Activated T-helper 1 cell treated with anti-CD3 and anti-CD28 coated beads, Interleukin-2, amount 50 U/mL, for 16 hours (primary cell): ENCODE measurements at places on chromosomes 7 and 10.

GRCh38 chr7:55508221-55509011 is 63.9 kb downstream of the VOPP1 start:
- no peak for DNase-seq

DNA sequence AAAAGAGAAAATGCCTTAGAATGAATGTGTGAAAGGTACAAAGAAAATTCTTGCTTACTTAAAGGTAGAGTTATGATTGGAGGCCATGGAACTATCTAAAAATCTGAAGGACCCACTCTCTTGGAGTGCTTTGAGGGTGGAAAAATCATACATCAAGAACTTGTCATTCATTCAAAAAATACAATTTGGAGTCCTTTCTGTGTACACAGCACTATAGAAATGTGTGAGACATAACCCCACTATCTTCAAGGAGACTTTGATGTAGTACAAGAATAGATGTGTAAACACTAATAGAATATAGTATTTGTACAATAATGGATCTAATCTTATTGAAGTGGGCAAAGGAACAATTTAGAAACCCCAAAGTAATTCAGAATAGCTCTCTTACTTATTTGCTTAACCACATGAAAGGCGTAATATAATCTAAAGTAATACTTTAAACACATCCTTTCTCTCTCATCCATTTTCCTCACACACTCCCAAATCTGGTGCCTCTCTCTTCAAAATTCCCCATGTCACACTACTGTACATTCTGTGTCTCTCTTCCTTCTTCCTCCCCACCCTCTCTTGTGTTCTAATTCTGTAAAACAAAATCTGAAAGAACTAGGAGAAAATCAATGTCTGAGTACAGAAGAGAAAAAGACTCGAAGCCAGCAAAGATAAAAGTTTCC is 166.7 kb downstream of the DNAJB9 start:
- DNase-seq: no peak

- no peak for DNase-seq
Measured at GRCh38 chr10:5751601-5752253, 61.5 kb downstream of the GDI2 start.

- DNase-seq: no peak
Measured at GRCh38 chr7:27149842-27150567, 2.4 kb downstream of the HOXA3 start.

DNA sequence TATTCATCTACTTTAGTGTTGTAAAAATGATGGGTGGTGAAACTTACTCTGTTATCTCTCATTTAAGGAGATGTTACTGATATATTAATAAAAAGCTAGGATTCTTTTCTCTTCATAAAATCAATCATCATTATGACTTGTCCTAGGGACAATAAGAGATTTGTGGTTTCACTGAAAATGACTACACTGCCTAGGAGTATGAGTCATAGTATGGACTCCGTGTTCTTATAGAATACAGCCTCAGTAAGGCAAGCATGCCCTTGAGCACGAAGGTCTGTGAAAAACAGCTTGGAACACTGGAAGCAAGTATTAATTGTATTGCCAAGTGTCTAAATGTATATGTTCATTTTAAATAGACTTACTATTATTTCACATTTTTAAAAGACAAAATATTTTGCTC is 749.2 kb upstream of the PCDH15 start:
- no peak for DNase-seq

DNA sequence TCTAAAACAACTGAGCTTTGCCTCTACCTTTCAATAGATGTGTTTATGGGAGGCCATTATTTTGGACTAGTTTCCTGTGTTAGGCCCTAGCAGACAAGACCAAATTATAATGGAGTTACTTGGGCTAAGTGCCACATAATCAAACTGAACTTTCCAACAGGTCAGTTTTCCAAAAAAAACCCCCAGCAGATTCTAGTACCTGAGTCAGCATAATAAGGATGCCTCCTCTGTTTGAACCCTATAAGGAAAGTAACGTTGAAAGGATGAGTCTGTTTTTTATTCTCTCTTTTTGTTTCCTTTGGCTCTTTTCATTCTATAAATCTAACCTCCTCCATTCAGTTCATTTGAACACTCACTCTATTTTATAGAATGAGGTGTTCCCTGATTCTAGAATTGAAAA is 148.1 kb upstream of the FAM3C start:
- DNase-seq: no peak

DNA sequence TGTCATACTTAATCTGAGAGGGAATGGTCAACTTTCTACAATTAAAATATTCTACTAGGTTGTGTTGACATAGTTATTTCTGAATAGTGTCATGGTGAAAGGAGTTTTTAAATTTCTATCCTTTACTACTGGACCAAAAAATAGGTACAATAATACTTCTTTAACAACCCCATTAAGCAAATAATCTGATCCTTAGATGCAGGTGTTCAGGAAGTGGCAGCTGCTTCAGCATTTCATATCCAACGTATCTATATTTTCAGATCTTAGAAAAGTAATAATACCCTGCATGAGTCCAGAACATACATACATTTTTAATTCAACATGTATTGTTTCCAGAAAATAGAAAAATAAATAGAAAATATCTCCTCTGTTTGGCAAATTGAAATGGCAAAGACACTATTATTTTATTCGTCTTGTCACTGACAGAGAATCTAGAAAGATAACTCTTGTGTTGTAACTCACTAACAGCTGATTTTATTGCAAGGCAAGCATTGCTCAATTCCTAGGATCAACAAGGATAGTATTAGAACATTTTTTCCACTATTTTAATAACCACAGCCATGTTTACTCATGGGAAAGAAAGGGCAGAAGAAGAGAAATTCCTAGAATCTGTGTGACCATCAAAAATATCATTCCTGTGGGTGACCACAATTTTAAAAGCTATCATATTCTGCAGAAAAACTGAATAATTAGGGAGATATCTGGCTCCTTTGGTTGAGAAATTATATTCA is 159.3 kb upstream of the CNTNAP2 start:
- DNase-seq: no peak

DNA sequence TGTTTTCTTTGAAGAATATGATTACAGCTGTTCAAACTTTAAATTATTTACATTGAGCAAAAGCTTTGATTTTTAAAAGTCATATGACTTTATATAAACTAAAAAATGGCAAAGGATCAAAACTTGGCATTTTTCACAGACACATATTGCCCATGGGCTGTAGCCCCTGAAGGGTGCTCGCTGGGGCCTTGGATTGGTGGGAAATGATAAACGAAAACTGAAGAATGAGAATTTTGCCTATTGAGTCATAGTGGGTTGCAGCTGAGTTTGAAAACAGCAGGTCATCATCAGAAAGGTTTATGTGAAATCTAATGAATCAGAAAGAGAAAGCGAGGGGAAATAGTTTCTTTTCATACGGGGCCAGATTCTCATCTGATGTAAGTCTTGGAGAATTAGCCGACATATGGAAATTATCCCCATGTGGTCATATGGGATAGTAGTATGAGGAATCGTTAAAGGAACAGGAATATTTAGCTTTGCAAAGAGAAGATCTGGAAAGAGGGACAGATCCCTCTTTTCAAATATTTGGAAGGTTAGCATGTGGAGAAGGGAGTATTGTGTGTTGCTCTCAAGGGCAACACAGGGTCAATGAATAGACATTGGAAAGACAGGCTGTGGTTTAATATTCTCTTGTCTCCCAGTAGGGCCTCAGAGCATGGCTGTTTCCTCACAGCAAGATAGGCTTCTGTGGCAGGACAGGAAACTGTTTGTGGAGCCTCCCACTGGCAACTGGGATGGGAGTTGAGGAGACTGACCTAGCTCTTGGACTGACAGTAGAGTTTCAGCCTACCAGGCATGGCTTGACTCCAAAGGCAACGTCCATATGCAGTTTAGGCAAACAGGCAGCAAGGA is 119.0 kb downstream of the FZD1 start:
- no peak for DNase-seq

DNA sequence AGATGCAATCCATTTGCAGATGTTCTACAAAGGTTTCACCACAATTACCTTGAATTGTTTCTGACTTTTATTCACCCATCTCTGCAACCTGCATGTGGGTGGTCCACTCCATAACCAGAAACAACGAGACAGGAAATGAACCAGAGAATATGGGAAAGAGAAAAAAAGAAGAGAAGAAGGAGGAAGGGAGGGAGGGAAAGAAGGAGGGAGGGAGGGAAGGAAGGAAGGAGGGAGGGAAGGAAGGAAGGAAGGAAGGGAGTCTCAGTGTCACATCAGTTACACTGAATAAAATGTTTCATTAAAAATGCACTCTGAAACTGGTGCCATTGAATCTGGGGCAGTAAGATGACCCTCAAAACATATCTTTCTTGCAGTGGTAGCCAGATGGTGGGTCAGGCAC is 301.3 kb upstream of the MGMT start:
- DNase-seq: no peak

DNA sequence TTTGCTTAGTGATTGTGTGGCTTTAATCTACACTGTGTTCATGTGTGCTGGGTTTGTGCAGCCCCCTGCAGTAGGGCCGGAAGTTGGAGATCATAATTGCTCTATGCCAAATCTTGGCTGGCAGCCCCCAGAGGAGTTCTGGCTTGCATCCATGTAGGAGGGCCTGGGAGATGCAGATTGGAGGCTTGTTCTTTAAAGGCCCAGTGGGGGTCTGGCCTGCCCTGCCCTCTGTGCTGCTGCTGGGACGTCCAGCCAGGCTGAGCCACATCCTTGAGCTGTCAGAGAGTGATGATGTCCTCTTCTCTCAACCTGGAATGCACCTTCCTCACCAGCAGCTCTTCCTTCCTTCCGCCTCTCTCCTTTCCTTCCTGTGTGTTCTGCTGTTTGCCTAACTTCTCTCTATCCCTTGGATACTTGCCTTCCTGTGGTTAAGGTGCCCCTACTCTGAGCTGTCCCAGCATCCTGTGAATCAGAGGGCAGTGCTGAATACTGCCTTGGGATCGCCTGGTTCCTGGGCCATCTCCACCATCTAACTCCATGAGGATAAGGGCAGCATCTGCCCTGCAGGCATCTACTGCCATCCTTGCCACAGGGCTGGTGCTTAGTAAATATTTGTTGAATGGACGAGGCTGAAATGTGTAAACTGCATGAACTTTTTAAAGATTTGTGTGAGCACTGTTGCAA is 30.2 kb downstream of the DOCK1 start:
- DNase-seq: no peak

DNA sequence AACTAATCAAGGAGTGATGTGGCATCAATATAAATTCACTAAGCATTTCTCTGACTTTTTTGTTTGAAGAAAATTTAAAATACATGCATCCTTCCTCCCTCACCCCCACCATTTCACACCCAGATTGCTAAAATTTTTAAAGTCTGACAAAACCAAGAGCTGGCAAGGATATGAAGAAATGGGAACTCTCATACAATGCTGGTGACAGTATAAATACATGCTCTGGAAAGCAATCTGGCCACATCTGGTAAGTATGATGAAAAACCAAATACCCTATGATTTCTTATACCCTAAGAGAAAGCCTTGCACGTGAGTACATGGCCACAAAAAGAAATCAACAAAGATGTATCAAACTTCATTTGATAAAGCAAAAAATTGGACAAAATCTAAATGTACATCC is 31.2 kb downstream of the P4HA1 start:
- DNase-seq: no peak
